ENCODE measurements at places on chromosomes 16 and 17. TPM values are rescaled to one million over a fixed set of nuclear protein-coding genes. Genes with fewer than 3 reads are reported as not detected.

- no peak overlapping the region for H3K4me3 ChIP-seq
- ATAC-seq, result no peak
- H3K36me3 ChIP-seq, result no peaks in the 10 kb centered on the region
These were observed 13.9 kb upstream of the FZD2 start for GRCh38 chr17:44543213-44543904.

The GLTPD2 gene
- total RNA-seq, result not detected

- no peaks in the 10 kb centered on the region for H3K36me3 ChIP-seq
- no peak overlapping the region for H3K4me3 ChIP-seq
- no peaks in the 10 kb centered on the region for H3K4me1 ChIP-seq
- no peaks in the 10 kb centered on the region for H3K27me3 ChIP-seq
These were observed 6.7 kb upstream of the CMIP start for GRCh38 chr16:81437865-81438264.

DNA sequence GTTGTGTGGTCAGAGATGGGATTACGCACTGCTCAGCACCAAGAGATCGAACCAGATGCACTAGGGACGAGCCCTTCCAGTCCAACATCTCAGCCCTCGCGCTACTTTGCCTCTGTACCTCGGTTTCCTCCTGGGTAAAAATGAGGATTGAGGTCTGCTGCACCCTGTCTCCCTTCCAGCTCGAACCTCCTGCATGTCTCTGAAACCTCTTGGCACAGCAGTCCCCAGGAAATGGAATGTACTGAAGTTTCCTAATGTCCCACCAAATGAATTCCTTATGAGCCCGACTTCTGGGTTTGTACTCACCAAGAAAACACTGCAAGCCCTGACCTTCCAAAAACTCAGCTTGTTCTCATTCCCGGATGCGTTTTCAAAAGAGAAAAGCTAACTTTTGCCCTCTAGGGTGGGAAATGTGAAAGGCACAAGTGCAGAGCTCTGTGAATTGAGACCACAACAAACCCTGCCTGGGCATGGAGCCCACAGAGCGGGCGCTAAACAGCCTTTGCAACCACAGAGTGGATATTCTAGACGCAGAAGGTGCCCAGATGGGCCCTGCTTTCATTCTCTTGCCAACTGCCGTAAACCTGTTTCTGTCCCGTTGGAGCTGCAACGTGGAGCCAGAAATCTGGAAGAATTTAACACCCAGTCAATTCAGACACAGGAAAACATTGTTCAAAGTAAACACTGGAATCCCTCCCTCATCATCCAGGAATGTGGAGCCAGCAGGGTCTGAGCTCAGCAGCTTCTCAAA lies 10.3 kb downstream of the CDRT4 start:
- peak; percentile 87 for ATAC-seq
- no peaks in the 10 kb centered on the region for H3K36me3 ChIP-seq
- peaks cover 34% of the 10 kb centered on the region for H3K4me1 ChIP-seq
- H3K27ac ChIP-seq, result peak overlapping the region; percentile 16
- H3K27me3 ChIP-seq, result no peaks in the 10 kb centered on the region

DNA sequence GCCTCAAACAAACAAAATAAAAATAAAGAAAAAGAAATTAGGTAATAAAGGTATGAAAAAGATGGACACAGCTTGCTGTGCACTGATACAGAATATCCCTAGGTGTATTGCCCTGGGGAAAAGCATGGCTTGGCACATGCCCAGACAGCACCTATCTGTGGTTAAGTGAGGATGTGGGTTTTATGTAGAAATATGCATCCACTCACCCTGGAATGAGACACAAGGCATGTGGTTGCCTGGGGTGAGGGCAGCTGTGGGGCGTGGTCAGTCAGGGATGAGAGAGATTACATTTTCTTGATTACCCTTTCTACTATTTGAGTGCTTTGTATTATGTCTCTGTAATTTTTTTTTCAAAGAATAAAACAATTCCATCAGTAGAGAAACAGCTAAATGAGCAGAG lies 6.9 kb downstream of the PLLP start:
- H3K4me1 ChIP-seq, result no peaks in the 10 kb centered on the region
- H3K4me3 ChIP-seq, result no peak overlapping the region
- no peaks in the 10 kb centered on the region for H3K36me3 ChIP-seq
- H3K27me3 ChIP-seq, result peaks cover 3% of the 10 kb centered on the region

DNA sequence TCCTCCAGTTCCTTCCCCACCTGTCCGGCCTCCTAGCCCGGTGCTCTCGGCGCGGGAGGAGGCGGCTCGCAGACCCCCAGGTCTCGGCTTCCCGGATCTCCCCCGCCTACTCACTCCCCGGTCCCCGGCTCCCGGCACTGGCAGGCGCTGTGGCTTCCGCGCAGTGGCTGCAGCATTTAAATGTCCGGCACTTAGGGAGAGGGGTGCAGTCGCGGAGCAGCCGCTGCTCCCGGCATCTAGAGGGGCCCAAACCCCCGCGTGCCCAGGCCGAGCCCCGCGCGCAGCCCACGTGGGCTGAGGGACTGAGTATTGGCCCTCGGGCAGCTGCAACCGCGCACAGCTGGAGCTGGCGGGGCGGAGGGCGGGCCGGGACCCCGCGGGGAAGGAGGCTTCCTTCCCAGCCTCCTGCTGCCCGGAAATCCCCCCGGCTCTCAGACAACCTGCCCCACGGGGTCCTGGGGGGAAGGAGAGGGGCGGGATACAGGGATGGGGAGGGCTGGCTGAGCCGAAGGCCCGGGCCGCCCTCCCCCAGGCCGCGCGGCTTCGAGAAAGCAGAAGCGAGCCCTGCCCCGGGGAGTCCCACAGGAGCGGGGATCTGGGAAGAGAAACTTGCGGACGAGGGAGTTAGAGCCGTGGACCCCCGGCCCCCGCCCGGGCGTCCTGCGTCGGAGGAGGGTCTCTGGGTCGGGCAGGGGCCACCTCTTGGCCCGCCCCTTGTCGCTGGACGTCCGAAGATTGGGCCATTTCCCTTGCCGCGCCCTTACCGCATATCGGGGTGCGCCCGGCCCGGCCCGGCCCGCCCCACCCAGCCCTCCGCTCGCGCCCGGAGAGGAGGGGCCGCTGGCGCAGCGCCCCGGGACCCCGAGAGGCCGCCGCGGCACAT lies at the start of gene MMP25:
TSS of gene MMP25 (plus strand) at position 804 of the 883 bp plus-strand sequence. CDS start 357 bp downstream, outside the sequence.
- H3K27ac ChIP-seq, result peak within 1 kb of the TSS; percentile 27
- H3K4me3 ChIP-seq, result peak within 1 kb of the TSS; percentile 1
- no peaks in the 10 kb centered on the region for H3K36me3 ChIP-seq
- no peaks in the 10 kb centered on the region for H3K4me1 ChIP-seq

DNA sequence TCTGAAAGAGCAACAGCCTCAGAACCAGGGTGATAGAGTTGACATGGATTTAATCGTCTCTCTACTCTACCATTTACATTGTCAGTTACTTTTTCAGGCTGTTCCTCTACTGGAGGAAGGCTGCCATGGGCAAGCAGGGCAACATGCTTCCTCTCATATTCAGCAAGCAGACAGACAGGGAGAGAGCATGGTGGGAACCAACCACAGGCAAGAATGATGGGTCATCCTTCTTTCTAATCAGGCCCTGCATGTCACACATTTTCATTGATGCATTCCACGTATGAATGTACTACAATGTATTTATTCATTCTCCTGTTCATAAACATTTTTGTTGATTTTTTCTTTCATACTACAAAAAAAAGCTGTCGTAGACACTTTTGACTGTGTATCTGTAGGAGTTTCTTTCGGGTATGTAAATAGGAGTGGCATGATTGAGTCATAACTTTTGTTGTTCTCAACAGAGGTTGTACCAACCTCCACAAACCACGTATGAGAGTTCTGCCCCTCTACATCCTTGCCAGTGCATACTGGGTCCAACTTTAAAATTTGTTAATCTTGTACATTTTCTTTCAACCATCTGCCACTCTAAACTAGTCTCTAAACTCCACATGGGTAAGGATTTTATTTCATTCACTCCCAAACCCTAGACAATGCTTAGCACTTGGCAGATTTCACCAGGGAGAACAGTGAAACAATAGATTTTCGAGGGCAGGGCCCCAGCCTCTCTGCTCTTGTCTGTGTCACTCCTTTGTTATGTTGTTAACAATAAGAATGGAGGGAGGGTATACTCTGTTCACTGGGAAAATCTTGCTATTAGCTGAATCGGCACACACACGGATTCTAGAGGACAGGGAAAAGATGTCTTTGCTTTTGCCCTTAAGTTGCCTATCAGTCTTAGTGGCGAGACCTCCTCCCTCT lies 58.7 kb downstream of the CMC2 start:
- H3K36me3 ChIP-seq, result no peaks in the 10 kb centered on the region
- no peak overlapping the region for H3K27ac ChIP-seq
- ATAC-seq, result no peak
- no peaks in the 10 kb centered on the region for H3K4me1 ChIP-seq
- no peaks in the 10 kb centered on the region for H3K27me3 ChIP-seq

DNA sequence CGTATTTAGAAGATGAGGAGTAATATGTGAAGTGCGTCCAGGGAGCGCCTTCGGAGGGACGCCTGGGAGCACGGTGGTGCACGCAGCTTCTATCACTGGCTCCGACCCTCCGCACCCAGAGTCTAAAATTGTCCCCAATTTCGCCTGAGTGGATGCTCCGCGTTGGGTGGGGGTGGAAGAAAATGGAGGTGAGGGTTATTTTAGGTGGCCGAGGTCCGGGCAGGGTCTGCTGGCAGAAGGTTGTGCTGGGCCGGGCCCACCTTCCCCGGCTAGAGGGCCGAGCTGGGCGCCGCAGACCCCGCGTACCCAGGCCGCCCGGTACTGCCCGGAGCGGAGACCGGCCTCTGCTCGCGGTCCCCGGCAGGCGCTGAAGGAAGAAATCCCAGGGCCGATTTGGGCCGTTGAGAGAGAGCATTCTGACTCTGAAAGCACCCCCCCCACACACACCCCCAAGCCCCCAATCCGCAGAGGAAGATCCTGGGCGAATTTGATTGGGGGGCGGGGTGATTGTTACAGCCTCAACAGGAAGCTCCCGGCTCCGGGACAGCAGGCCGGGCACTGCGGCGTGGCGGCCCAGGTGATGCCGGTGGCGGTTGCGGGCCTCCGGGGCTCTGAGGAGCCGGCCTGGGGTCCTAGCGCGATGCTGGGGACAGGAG lies 3.0 kb downstream of the BAHCC1 start:
- H3K36me3 ChIP-seq, result no peaks in the 10 kb centered on the region
- H3K4me3 ChIP-seq, result peak overlapping the region; percentile 69
- peaks cover 52% of the 10 kb centered on the region for H3K4me1 ChIP-seq
- peak overlapping the region; percentile 99 for H3K27ac ChIP-seq
- H3K27me3 ChIP-seq, result no peaks in the 10 kb centered on the region

The EPOP gene
- total RNA-seq, result 1.9 TPM

The ALOX12B gene
- not detected for total RNA-seq
